Coronary artery (tissue), 2 donors: ENCODE measurements at places on chromosomes 1 and 21.

DNA sequence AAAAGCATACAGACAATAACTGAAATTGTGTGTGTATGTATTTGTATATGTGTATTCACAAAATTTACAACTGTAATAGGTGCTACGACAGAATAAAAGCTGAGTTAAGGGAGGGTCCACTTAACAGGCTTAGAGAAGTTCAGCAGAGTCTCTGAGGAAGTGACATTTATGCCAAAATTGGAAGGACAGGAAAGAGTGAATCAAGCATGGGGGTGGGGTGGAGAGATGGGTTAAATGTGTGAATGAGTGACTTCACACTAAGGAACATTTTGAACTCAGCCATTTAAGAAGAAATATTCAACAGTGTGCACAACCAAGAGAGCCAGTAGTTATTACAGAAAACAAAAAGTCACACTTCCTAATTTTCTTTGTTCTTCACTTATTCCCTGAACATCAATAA, 53.8 kb upstream of the RGS1 start:
- DNase-seq = no peak

DNA sequence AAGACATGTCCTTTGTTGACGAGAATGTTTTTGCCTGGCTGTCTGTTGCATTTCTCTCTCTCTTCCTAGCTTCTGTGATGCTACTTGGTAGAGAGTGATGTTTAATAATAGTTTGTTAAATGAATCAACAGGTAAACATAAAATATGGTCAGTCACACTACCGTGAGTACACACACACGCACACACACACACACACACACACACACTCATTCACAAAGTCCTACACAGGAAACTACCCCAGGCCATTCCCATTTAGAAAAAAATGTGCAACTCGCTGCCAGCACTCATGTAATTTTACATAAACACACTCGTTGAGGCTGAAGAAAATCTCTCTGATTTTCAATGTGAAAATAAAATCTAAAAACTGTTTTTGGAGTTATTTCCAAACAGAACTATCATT, 38.7 kb downstream of the RUNX1 start:
- DNase-seq = no peak

DNA sequence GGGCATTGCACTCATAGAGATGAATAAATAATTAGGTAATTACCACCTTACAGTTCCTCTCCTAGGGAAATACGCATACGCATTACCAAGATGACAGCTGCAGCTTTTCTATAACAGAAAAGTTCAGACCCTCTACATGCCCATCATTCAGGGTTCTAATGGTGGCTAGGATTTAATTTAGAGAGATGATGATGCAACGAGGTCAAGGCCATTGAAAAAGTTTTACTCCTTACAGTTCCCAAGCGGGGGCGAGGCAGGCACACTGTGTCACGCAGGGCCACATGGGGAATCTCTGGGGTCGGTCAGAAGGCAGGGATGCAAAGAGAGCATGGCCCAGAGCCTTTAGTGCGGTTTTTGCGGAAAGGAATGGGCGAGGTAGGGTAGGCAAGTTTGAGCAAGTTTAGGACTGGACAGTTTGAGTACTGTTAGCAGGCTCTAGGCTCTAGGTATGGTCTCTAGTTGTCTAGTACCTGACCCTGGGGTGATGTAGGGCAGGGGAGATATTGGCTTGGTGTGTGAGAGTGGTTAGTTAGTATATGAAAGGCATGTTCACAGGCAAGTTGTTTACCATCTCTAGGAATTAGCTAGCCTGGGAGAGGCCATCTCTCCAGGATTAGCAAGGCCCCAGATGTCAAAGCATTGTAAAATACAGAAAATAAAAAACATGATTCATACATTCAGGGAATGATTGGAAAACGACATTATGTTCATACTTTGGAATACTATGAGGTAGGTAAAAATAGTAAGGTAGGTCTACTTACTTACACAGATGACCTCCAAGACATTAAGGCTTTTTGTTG, 29.6 kb upstream of the ID3 start:
- no peak for DNase-seq

- DNase-seq = no peak
Measured at GRCh38 chr1:107183011-107183410, 42.2 kb downstream of the NTNG1 start.

GRCh38 chr1:166490437-166490991, 323.7 kb upstream of the FAM78B start:
- no peak for DNase-seq

GRCh38 chr1:220124542-220124941, 30.6 kb downstream of the IARS2 start:
- no peak for DNase-seq

DNA sequence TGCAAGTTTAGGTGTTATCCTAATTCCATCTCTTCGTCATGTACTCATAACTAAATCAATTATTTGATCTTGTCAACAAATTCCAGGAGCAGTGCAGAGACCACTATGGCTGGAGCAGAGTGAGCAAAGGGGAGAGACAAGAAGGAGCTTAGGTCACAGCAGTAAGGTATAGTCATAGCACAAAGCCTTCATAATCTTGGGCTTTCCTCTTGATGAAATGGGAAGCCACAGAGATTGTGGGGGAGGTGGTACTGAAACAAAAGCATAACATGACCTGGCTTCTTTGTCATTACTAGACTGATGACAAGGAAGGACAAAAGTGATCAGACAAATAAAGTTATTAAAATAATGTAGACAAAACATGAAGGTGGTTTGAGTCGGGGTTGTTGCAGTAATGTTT, 60.1 kb upstream of the PTGS2 start:
- DNase-seq = no peak
